Mesendoderm (in vitro differentiated cells): ENCODE measurements at places on chromosomes 12 and 14.
A peak's percentile ranks its signal among the peaks of the same experiment; 100 is the strongest.

DNA sequence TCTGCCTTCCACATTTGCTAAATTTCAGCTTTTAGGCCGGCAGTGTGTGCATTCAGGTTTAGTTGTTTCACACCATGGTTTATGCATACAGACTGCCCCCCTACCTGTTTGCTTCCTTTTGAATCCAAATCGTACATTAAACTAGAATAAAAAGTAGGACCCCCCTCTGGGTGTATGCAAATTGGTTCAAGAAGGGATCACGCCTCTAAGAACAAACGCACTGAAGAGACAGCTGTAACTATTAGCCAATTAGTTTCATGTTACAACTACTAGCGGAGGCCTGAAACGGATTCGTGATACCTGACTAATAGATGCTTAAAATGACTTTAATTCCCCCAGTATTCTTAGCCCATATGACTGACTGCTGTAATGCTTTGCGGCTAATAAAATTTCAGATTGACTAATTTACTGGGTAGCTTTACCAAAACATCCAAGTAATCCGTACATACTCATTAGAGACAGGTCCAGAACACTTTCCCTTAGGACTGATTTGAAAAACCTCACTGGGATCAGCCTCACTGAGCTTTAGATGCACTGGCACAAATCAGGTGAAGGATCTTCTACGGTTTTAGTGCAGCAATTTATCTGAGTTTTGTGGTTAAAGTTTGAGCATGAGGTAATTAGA lies 411.8 kb downstream of the NPAS3 start:
- no peaks in the 10 kb centered on the region for H3K27me3 ChIP-seq
- H3K36me3 ChIP-seq = no peaks in the 10 kb centered on the region
- H3K4me1 ChIP-seq = peaks cover 2% of the 10 kb centered on the region
- DNase-seq = no peak

- DNase-seq = no peak
- H3K4me1 ChIP-seq = no peaks in the 10 kb centered on the region
- no peak overlapping the region for H3K4me3 ChIP-seq
- no peaks in the 10 kb centered on the region for H3K36me3 ChIP-seq
Observed at GRCh38 chr12:50776749-50777728, 13.1 kb downstream of the ATF1 start.

DNA sequence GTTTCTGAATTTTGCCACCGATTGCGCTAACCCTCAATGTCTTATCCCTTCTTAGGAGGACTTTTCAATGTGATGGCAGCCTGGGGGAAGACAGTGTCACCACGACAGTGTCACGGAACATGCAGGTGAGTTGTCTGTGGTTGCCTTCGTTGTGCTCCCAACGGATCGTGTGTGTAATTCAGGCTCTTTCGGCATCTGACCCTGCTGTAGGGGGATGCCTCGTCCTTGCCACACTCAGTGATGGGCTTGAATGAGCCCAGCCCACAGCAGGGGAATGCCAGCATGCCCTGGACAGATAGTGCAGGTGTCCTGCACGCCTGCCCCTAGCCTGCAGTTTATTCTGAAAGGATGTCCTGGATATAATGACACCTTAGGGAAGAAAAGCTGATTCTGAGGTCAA lies 123.8 kb upstream of the RTL1 start:
- H3K36me3 ChIP-seq = no peaks in the 10 kb centered on the region
- no peaks in the 10 kb centered on the region for H3K27me3 ChIP-seq
- H3K27ac ChIP-seq = no peak overlapping the region
- no peaks in the 10 kb centered on the region for H3K4me1 ChIP-seq
- no peak overlapping the region for H3K4me3 ChIP-seq
- DNase-seq = no peak

DNA sequence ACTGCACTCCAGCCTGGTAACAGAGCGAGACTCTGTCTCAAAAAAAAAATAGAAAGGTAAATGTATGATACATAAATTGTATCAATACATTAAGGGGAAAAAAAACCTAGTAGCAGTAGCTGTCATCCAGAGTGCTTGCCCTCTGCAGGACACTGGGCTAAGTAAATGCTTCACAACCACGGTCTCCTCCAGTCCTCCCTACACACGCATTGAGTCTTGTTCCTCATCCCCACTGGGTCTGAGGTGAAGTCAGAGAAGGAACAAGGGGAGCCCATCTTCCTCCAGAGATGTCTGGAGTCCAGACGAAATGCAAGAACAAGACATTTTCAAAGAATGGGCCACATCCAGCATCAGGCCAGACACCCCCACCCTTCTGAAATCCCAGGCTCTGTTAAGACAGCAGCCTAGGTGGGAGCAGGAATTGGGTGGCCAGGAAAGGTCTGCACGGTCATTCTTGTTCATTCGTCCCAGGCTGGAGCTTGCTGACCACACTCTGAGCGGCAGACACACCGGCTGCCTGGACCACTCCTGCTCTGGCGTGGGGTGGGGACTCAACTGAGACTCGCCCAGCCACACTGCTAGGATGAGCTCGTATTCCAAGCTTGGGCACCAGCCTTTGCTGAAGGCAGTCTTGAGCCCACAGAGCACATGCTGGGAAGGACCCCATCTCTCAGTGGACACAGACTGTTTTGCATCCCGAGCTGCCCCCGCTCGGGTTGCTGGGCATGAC lies 45.5 kb downstream of the CHGA start:
- no peak for DNase-seq
- H3K4me3 ChIP-seq = no peak overlapping the region
- H3K27ac ChIP-seq = no peak overlapping the region
- no peaks in the 10 kb centered on the region for H3K27me3 ChIP-seq

DNA sequence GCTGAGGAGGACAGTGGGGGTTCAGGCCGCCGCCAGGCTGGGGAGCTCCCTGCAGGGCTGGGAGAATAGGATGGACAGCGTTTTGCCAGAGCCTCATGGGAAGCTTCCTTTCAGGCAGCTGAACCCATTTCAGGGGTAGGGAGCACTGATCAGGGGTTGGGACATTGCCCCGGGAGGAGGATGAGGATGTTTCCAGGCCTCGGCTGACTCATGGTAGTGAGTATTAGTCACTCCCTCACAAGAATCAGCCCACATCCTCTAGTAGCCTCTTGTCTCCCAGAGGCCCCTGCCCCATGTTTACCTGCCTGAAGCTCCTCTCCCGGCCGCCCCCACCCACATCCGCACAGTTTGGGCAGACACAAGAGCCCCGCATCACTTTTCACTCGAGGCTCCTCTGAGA lies 89.8 kb downstream of the ZFP36L1 start:
- DNase-seq = no peak
- no peaks in the 10 kb centered on the region for H3K4me1 ChIP-seq
- H3K27me3 ChIP-seq = no peaks in the 10 kb centered on the region
- no peak overlapping the region for H3K27ac ChIP-seq
- H3K36me3 ChIP-seq = no peaks in the 10 kb centered on the region

GRCh38 chr12:113138826-113139225 lies 3.3 kb upstream of the RASAL1 start:
- peaks cover 6% of the 10 kb centered on the region for H3K4me1 ChIP-seq
- no peak overlapping the region for H3K4me3 ChIP-seq
- H3K36me3 ChIP-seq = no peaks in the 10 kb centered on the region
- no peak for DNase-seq
- no peak overlapping the region for H3K27ac ChIP-seq

DNA sequence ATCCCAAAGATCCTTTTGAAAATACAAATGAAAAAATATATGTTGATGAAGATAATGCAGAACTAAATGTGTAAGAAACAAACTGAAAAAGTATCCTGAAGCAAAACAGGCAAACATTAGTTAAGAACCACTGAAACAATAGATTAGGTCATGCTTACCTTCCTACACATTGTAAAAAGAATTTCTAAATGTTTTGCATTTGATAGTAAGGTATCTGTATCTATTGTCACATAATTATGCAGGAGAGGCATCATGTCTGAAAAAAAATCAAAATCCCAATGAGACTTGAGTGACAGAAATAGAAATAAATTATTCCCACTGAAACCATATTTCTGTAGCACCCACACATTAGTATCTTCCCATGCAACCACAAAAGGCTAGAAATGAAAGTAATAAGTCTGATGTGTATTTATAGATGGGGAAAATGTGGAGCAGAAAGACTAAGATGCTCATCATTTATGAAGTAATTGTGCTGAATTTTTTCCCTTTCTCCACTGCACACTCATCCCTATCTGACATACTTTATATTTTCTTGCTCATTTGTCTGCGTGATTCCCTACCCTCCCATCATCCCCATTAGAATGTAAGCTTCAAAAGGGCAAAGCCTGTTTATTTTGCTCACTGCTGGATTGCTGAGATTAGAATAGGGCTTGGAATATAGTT lies 43.5 kb downstream of the IPO8 start:
- no peaks in the 10 kb centered on the region for H3K4me1 ChIP-seq
- DNase-seq = no peak
- H3K27ac ChIP-seq = no peak overlapping the region
- H3K27me3 ChIP-seq = no peaks in the 10 kb centered on the region
- H3K36me3 ChIP-seq = no peaks in the 10 kb centered on the region

GRCh38 chr12:93812626-93813025 lies 135.5 kb downstream of the CRADD start:
- peaks cover 4% of the 10 kb centered on the region for H3K4me1 ChIP-seq
- no peak for DNase-seq
- H3K36me3 ChIP-seq = no peaks in the 10 kb centered on the region
- H3K4me3 ChIP-seq = no peak overlapping the region

GRCh38 chr14:69547701-69548348 lies 26.8 kb downstream of the CCDC177 start:
- H3K36me3 ChIP-seq = no peaks in the 10 kb centered on the region
- no peaks in the 10 kb centered on the region for H3K27me3 ChIP-seq
- peak overlapping the region; percentile 23 for H3K4me3 ChIP-seq

DNA sequence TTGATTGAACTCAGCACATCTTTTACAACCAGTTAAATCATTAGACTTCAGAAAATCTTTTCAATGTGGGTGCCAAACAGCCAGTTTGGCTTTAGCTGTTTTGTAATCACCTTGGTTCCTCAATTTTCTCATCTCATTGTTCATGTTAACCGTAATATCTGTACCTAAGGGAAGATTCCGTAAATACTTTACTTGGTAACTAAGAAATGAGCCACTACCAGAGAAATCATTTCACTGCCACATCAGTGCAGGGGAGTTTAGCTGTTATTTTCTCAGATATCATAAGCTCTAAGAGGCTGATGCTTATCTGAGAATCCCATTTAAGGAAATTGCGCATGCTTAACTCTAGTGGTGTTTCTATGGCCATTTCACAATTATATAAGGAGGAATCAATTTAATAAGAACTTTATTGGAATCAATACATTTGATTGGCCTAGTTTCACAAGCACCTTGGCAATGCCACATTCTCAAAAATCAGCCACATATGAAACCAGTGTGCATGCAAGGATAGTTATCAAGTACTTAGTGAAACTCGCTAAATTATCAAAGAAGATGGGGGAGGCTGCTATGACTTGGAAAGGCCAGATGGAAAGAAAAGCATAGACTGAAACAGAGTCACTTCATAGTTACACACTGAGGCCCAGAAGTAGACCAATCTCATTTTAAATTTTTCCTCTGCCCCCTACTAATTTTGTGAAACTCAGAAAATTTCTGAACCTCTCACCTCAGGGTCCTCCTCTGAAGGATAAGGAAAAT lies 28.1 kb upstream of the IL22 start:
- DNase-seq = no peak
- H3K4me1 ChIP-seq = no peaks in the 10 kb centered on the region
- H3K27ac ChIP-seq = no peak overlapping the region
- no peaks in the 10 kb centered on the region for H3K36me3 ChIP-seq
- H3K27me3 ChIP-seq = no peaks in the 10 kb centered on the region

- no peaks in the 10 kb centered on the region for H3K36me3 ChIP-seq
- H3K4me3 ChIP-seq = no peak overlapping the region
- no peak overlapping the region for H3K27ac ChIP-seq
- no peaks in the 10 kb centered on the region for H3K4me1 ChIP-seq
- no peaks in the 10 kb centered on the region for H3K27me3 ChIP-seq
- no peak for DNase-seq
Observed at GRCh38 chr12:25186788-25187402, 8.1 kb downstream of the DNAI7 start.

DNA sequence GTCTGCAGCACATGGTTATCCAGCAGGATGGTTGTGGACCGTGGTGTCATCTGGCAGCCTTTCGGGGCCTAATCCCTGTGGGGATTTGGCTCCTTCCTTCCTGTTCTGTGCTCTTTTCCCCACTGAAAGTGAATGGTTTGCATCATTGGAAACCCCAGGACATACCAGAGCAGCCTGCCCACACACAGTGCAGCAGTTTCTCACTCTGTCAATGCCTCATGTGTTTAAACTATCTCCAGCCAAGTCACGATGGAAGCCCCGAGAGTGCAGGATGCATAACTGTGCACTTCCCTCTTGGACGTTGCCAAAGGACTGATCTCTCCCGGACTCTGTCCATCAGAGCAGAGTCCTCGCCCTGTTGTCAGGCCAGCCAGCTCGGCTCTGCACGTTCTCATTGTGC lies 29.0 kb upstream of the AMN start:
- no peaks in the 10 kb centered on the region for H3K36me3 ChIP-seq
- DNase-seq = no peak
- no peak overlapping the region for H3K27ac ChIP-seq
- H3K27me3 ChIP-seq = no peaks in the 10 kb centered on the region
- H3K4me3 ChIP-seq = no peak overlapping the region
- no peaks in the 10 kb centered on the region for H3K4me1 ChIP-seq

- no peaks in the 10 kb centered on the region for H3K27me3 ChIP-seq
- H3K4me3 ChIP-seq = no peak overlapping the region
- H3K4me1 ChIP-seq = peaks cover 6% of the 10 kb centered on the region
- no peak overlapping the region for H3K27ac ChIP-seq
Observed at GRCh38 chr12:102474438-102475064, 5.8 kb downstream of the IGF1 start.

DNA sequence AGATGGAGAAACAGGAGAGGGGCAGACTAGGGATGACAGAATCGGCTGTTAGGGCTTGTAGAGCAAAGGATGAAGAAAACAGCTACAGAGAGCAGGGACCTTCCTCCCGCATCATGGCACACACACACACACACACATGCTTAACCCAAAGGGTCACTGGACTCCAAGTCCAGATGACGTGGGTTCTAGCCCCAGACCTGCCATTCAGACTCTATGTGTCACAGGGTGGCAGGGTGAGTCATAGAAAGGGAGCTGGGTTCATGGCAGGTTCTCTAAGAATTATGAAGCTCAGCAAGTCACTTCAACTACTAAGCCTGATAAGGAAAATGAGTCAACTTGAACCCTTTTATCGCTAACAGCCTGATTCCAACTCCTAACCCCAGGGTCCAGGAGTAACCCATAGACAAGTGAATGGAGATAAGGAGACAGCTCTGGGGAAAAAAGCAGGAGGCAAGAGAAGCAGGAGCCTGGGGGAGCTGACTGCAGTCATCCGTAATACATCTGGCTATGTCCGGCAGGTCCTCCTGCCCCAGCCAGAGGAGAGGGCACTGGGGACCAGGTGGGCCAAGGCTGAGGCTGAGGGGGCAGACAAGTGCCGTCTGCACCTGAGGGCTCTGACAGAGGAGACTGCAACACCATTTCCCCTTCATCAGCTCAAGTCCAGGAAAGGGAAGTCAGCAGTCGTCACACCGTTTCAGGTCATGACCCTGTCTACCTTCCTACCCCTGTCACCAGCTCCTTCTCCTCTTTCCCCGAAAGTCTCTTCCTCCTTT lies 3.6 kb upstream of the TNFRSF1A start:
- H3K4me1 ChIP-seq = peaks cover 9% of the 10 kb centered on the region
- no peak for DNase-seq
- no peaks in the 10 kb centered on the region for H3K36me3 ChIP-seq
- H3K4me3 ChIP-seq = no peak overlapping the region

GRCh38 chr12:55932551-55932910 lies 1.6 kb downstream of the DGKA start:
- DNase-seq = no peak
- peaks cover 3% of the 10 kb centered on the region for H3K4me1 ChIP-seq
- H3K27me3 ChIP-seq = peaks cover 8% of the 10 kb centered on the region
- no peaks in the 10 kb centered on the region for H3K36me3 ChIP-seq
- no peak overlapping the region for H3K4me3 ChIP-seq
- no peak overlapping the region for H3K27ac ChIP-seq
